Body of pancreas (tissue), 4 donors: ENCODE measurements at places on chromosomes 4 and X. TPM values are rescaled to one million over a fixed set of nuclear protein-coding genes. Genes with fewer than 3 reads are reported as not detected.

GRCh38 chrX:134000260-134001245 is 15.2 kb upstream of the GPC3 start:
- no peak for DNase-seq

GRCh38 chr4:94621491-94622080 is 136.2 kb upstream of the BMPR1B start:
- DNase-seq, result peak; percentile 15

GRCh38 chrX:23786268-23786815 is 3.4 kb downstream of the SAT1 start:
- DNase-seq, result no peak

GRCh38 chrX:74514384-74514783 is 93.1 kb downstream of the SLC16A2 start:
- no peak for DNase-seq

DNA sequence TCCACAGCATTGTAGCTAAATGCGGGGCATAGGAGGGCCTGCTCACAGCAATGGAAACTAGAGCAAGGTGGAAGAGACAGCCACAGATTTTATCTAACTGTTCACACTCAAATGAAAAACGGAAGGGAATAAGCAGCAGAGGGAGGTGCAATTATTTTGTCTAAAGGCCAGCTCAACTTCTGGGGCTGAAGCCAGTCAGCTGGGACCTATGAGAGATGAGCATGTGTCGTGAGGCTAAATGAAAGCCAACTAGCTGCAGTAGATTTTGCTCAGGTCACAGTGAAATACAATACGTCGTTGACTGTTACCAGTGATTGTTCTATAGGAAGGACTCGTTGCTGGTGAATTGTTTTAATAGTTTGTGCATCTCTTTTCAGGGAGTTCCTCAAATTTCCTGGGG is 26.4 kb upstream of the FGFBP2 start:
- DNase-seq, result no peak

DNA sequence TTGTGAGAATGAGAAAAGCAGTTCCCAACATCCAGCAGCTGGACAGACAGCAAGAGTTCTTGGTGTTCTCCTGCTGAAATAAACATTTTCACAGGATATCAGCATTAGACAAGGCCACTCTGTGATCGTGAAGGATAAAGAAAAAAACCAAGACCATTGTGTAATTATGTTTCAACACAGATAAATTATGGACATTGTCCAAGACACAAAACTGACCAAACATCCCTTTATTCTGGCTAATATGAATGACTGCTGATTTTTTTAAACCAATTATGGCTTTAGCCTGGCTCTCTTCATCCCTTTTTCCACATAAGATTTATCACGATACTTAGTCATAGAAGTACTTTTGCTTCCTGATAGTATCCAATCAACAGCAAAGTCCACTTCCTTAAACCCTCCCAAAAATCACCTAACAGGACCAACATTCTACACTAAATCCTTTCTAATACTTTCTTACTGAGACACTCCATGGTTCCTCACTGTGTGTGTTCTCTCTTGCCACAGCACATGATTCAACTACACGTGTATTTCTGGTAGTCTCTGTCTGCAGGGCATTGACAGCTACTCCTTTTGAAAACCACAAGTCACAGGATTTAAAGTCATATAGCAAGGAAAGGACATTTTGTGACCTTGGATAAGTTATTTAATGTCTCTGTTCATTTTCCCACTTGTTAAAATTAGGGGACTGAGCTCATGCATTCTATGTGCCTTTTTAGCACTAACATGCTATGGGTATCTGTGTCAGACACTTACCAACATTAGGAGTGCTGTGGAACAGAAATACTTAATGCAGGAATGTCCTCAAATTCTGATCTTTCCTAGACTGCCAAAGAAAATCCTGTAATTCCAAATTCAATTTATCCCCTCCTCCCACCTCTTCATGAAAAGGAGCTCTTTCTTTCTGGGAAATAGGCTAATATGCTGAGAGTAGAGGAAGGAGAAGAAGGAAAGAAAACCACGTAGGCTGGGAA is 137.2 kb upstream of the PGRMC2 start:
- DNase-seq, result no peak

GRCh38 chrX:9465380-9466123 is 694 bp downstream of the TBL1X start:
- no peak for DNase-seq

DNA sequence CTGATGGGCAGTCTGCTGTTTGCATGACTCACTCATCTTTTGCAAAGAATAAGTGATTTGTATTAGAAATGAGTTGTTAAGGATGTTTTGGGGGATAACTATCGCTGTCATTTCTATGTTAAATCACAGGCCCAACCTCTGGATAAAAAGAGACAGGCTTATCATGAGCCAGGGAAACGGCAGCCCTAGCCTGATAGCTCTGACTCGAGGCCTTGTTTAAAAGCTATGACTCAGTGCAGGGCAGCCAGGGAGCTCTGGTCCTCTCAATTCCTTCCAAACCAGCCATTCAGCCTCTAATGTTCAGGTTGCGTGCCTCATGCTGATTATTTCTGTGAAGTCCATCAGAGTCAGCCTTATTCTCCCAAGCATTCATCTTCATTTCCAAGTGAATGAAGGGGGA is 305.9 kb upstream of the HAND2 start:
- no peak for DNase-seq

DNA sequence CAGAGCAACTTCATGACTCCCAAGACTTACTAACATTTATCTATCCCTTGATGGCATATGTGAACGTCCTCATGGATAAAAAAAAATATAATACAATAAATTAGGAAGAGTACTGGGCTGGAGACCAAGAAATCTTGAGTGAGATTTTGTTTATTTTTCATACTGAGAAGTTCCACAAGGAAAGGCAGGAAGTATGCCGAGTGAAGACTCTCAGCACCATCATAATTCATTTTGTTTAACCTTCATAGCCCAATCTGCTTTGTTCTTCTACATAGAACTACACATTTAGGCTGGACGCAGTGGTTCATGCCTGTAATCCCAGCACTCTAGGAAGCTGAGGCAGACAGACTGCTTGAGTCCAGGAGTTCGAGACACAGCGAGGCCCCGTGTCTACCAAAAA is 198.3 kb downstream of the NSUN7 start:
- DNase-seq, result no peak

DNA sequence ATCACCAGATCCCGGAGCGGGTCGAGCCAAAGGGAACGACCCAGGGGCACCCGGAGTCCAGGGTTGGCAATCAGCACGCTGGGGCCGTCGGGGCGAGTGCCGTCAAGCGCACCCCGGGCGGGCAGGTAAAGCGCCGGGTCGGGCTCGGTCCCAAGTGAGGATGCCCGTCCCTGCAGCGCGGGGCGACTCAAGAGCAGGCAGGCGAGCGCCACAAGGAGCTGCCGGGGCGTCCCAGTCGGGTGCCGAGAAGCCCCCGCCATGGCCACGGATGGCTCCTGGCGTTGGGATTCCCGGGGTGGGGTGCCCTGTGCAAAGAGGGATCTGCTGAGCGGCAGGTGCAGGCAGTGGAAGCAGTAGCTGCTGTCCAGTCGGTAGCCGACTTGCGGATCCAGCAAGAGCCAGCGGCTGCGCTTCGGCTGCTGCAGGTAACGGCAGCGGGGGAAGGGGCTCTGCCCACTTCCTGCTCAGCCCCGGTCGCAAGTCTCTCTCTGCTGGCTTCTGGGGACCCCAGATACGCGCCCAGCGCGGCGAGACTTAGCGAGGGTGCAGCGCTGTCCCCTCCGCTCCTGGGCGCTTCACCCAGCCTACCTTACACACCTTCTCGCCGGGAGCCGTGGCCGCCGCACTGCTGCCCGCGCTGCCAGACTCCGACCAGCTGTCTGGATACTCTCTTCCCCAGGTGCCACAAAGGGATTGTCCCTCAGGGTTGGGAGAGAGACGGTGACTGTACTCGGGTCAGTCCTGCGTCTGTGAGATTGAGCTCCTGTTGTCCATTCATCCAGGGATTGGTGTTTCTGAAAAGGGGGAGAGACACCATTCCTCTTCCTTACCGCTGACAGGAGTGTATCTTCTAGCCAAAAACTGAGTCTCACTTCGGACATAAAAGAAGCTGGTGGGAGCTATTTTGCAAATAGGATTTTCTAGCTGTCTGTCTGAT is at the start of gene FREM3:
Gene FREM3, minus strand, starts transcription at position 260 of the 937 bp plus-strand sequence. Its CDS starts 0 bp downstream, at position 260.
- DNase-seq, result no peak

DNA sequence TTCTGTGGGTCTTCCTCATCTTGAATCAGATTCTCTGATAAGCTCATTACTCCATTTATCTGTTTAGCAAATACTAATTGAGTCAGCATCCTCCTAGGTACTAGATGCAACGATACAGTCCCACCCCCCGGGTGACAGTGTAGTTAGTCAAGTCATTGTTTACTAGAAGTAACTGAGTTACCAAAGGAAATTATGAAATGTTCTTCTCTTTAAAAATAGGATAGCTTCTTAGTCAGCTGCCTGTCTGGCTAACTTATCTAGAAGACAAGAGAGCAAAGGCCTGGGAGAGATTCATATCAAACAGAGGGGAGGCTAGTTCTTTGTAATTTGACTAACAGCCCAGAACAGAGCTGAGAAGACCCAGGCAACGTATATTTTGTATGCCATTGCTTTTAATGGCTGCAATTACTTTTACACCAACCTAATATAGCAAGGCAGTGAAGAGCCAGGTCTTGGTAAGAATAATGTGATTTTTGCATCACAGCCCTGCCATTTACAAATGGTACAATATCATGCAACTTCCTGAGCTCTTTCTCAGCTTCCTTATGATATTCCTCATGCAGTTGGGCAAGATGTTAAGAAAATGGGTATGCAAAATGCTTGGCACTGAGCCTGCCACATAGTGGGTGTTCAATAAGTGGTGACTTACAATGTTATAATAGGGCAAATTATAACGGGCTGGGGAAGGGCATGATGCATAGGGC is 149.9 kb downstream of the CHIC2 start:
- no peak for DNase-seq

DNA sequence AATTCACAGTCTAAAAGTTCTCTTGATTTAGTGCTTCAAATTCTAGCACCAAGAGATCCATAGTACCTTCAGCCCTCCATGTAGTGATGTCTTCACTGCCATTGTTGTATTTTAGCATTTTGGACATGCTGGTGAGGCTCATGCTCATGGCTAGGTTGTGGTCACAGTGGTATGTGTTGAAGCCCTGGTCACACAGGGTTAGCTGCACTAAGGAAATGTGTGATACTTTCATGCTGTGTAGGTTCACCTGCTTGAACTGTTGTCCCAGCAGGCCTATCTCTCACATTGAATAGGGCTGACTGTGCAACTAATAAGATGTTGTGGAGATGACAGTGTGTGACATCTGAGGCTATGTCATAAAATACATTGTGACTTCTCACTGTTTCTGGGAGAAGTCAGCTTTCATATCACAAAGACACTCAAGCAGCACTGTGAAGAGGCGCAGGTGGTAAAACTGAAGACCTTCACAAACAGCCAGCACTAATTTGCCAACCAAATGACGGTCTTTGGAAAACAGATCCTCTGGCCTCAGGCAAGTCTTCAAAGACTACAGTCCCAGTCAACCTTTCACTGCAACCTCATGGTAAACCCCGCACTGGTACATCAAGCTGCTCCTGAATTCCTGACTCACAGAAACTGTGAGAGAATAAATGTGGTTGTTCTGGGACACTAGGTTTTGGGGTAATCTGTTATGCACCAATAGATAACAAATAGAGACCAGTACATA is 17.4 kb upstream of the ADH4 start:
- DNase-seq, result no peak

DNA sequence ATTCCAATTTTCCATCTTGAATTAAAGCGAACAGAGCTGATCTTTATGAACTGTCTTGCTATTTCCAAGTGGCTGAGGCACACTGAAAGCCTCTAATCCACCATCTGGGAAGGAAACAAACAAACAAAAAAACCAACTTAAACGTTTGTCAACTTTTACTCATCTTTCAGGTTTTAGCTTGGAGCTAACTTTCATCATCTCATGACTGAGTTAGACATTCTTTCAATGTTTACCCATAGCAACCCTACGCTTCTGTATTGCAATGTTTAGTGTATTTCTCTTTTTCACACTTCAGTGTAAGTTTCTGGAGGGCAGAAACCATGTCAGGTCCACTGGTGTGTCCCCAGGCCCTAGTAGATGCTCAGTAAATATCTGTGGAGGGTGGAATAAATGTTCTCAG is 343.8 kb downstream of the GBA3 start:
- DNase-seq, result no peak

- DNase-seq, result no peak
Observed at GRCh38 chr4:924107-925096, 7.7 kb downstream of the GAK start.

GRCh38 chrX:35166023-35166422 is 223.4 kb downstream of the FAM47B start:
- DNase-seq, result no peak

FRMPD3 gene
- 0.26 TPM for total RNA-seq

PSAPL1 gene
- 0.52 TPM for total RNA-seq

SH3BGRL gene
- total RNA-seq, result 36.3 TPM

DGKK gene
- not detected for total RNA-seq

NEUROG2 gene
- total RNA-seq, result not detected

SOWAHB gene
- 4.2 TPM for total RNA-seq
